WTC11 (cell line): ENCODE measurements at places on chromosomes 2 and 18.

GRCh38 chr2:64019083-64019974 is at the start of gene VPS54:
Gene VPS54 (minus strand): TSS chr2:64019428. CDS start chr2:63983999, 35,429 bp downstream.
- peak; percentile 71 for DNase-seq

DNA sequence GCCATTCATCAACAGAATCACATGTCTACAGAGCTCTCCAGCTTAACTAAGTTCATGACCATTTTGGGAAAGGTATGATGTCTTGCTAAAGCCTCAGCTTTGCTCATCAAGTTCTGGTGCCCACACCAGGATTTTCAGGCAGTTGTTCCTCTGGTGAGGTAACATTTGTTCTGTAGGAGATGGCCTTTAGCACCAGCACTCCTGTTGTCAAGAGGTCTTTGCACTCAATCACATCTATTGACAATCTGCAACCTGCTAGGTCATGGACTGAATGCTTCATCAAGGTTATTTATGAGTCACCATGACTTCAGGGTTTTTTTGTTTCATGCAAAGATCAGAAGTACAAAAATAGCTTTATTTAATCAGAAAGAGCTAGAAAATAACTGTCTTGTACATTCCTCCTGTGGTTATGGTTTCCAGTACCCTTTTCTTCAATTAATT is 36.6 kb upstream of the VIT start:
- no peak for DNase-seq

- peak; percentile 9 for DNase-seq
These were observed 154.7 kb downstream of the DYSF start for GRCh38 chr2:71608034-71608433.

DNA sequence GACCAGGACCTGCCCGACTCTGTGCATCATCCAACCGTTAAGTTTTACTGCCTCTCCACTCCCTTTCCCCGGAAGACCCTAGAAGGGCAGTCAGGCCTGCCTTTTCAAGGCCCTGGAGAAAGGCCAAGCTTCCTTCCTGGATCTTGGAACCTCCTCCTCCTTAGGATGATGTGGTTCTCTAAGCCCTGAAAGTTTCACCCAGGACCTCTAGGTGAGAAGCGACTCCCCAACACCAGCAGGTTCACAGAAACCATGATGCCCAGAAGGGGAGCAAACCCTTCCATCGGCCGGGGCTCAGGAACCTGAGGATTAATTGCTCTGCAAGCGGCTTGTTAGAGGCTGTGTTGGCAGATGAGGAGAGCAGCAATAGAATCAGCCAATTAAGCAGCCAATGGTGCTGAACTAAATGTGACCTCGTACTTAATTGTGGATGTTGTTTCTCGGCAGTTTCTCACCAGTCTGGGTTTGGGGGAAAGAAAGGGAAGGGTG is 94.2 kb upstream of the FZD7 start:
- no peak for DNase-seq

DNA sequence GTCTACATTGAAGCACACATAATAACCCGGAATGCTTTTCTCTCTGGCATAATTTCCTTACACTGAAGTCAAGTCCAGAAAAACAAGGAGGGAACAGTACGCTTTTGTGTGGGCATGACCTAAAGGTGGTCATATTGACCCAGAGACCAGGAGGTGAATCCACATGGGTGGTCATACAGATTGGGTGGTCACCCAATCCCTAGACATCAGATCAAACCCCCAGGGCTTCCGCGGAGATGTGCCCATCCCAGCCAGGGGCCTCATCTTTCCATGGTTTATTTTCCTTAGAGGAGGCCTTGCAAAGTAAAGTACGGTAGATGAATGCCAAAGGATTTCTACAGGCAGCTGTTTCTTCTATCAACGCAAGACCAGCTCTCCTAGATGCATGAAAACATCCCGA is 38.8 kb downstream of the FAM168B start:
- DNase-seq, result no peak

- DNase-seq, result no peak
These were observed 1100.6 kb downstream of the DPP10 start for GRCh38 chr2:115543024-115543423.

DNA sequence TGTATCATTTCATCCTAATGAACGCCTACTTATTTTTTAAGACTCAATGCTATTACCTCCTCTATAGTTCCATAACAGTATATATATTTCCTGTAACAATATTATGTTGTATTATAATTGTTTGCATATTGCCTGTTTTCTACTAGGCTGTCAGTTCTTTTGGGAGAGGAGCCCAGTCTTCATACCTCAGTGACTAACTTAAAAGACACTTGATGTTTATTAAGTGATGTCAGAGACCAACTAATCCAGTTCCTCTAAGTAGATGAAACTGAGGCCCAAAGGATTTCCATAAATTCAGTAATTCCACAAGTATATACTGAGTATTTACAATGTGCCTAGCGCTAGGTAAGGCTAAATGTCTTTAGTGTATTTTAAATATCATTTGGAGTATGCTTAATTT is 48.9 kb upstream of the AAK1 start:
- DNase-seq, result no peak

DNA sequence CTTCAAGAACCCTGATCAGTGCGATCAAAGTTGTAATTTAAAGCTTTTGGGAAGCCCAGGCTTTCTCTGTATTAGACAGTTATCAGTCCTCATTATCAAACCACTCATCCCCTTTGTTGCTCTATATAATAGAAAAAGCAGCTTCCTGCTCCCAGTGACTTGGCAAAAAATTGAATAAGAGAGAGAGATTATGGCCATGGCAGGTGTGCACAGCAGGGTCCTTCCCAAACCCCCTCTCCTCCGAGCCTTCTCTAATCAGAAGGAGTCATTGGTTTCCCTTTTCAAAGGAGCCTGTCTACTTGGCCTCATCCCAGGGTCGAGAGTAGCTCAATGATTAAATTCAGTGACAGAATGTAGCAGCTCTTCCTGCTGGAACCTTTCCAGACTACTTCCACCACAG is 81.5 kb downstream of the SEMA4F start:
- DNase-seq, result no peak

GRCh38 chr2:171025214-171025613 is 96.2 kb downstream of the GORASP2 start:
- DNase-seq, result no peak

DNA sequence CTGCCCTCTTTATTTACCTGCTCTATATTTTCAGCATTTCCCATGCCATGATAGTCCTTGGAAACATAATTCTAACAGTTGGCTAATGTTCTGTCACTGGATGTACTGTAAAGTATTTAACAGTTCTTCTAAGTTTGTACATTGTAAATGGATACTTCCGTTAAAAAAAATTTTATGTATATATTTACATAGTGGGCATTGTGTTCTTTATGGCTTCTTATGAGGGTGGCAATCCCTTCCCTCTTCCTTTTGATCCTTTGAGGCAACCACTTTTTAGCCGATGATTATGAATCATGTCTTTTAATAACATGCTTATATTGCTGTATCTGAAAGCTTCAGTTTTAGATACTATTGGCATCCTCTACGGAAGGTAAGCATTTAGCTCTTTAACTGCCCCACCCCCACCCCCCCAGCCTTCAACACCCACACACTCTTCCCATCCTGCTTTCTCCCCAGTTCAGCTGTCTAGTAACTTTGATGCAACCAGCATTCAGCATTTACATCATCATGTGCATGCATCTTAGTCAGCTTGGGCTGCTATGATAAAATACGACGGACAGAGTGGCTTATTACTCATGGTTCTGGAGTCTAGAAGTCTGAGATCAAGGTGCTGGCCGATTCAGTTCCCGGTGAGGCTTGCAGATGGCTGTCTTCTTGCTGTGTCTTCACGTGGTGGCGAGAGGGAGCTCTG is 21.0 kb upstream of the EDAR start:
- DNase-seq, result no peak

GRCh38 chr18:31261792-31262582 is 56.0 kb upstream of the DSG1 start:
- no peak for DNase-seq

GRCh38 chr2:150169237-150169629 is 318.2 kb downstream of the RND3 start:
- no peak for DNase-seq

DNA sequence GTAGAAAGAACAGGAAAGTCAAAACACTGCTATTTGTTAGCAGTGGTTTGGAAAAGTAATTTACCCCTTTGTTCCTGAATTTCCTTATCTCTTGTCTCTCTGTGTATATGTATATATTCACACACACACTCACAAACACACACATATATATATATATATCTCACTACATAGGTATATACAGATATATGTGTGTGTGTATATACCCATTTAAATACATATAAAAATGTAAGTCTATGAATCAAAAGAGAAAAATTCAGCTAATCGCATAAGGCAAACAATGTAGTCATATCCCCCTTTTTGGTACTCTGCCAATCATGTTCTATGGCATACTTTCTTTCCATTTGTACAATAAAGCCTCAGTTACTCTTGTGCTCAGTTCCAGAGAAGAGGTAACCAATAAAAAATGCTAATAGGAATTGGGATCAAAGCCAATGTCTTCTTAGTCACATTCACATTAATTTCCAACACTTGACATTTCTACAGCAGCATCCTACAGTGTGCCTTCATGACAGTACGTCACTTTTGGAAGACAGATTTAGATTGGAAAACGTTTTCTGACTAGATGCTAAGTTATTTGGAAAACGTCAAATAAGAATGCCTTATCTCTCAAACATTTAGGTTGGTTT is 94.6 kb downstream of the MC4R start:
- no peak for DNase-seq

GRCh38 chr18:26741758-26742157 is 123.7 kb downstream of the AQP4 start:
- DNase-seq, result no peak

DNA sequence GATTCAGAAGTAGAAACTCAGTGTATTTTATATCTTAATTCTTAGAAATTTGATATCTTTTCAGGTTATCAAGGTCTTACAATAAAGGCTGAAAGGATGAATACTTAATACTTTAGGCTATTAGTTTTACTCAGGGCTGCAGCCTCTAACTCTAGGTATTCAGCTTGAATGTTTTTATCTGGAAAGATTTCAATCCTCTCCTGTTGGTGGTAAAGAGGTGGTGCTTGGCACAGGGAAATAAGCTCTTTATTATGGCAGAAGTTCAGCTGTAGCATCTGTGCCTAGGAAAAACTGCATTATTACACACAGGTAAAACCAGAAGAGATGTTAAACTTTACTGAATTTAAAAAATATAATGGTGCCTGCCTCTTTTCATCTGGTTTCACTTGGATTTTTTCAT is 11.1 kb downstream of the ACVR2A start:
- DNase-seq, result no peak

GRCh38 chr2:9720352-9721093 is 89.7 kb upstream of the YWHAQ start:
- DNase-seq, result no peak

DNA sequence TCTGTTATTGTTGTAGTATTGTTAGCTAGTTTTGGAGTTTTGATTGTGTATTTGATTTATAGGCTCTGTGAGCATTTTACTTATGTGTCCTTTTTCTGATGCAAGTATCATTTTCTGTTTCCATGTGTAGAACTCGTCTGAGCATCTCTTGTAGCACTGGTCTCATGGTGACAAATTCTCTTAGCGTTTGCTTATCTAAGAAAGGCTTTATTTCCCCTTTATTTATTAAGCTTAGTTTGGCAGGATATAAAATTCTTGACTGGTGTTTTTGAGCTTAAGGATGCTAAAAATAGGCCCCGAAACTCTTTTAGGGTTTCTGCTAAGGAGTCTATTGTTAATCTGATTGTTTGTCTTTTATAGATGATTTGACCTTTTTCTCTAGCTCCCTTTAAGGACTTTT is 57.6 kb upstream of the THUMPD2 start:
- no peak for DNase-seq

GRCh38 chr2:112259509-112260294 is 4.9 kb upstream of the ZC3H8 start:
- DNase-seq, result peak; percentile 87

DNA sequence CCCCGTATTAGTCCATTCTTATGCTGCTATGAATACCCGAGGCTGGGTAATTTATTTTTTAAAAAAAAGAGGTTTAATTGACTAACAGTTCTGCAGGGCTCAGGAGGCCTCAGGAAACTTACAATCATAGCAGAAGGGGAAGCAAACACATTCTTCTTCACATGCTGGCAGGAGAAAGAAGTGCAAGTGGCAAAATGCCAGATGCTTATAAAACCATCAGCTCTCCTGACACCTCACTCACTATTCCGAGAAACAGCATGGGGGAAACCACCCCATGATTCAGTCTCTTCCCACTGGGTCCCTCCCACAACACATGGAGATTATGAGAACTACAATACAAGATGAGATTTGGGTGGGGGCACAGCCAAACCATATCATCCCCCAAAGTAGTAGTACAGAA is 2148.5 kb upstream of the PIK3C3 start:
- no peak for DNase-seq

DNA sequence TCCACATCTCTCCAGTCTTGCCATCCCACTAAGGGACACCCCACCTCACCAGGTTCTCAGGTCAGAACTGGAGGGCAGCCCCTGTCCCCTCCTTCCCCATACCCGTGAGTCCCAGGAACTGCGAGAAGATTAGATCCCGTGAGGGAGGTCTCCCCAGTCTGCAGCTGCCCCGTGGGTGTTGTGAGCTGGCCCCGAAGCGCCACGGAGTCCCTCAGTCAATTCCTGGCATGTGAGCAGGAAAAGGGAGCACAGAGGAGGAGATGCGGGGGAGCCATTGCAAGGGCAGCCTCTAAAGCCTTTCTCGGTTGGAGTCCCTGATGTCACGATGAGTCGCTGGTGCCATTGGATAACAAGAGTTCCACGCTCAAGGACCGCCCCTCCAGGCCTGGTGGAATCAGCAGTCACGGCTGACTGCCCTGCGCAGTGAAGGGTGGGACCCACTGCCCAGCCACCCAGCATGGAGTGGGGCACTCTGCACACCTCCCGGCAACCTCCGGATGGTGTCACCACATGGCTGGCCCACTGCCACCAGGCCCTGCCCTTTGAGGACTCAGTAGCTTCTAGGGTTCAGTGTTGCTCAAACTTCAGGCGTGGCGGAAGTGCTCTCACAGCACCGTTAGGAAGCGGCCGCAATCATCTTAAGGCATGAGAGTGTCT is 434.9 kb upstream of the MYT1L start:
- DNase-seq, result no peak

DNA sequence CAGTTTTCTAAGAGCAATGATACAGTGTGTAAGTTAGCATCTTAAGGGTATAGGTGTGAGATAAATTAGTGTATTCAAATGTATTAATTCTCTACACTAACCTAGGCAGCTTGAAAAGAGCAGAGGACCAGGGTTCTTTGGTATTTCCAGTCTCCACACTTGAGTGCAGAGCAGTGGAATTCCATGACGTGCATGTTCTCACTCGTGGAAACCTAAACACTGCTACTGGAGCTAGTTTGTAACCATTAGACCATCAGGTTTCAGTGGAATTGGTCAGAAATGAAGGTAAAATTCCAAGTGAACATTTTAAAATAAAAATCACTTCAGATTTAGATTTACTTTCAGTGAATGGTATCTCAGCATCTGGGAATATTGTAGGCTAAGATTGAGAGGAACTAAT is 9.0 kb downstream of the SPTBN1 start:
- no peak for DNase-seq

- DNase-seq, result no peak
These were observed 94.2 kb downstream of the TPGS2 start for GRCh38 chr18:36734596-36734995.
